ENCODE measurements at places on chromosomes 4 and X.
A peak's percentile ranks its signal among the peaks of the same experiment; 100 is the strongest.

DNA sequence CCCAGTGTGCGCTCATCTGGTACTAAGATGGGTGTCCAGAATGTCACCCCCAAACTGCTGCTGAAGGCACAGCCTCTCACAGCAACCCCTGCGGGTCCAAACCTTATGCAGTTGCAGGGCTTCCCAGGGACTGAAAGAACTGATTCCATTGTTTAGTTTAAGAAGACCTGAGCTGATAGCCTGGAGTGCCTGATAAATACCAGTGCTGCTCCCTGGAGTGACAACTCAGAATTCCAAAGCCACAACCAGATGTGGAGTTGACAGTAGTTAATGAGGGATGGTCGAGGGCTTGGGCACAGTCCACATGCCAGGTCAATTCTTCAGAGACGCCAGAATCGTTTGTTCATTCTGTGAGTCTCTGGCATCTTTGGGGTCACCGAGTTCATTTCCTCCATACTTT, 71.2 kb downstream of the LNX1 start:
- no peak for DNase-seq

DNA sequence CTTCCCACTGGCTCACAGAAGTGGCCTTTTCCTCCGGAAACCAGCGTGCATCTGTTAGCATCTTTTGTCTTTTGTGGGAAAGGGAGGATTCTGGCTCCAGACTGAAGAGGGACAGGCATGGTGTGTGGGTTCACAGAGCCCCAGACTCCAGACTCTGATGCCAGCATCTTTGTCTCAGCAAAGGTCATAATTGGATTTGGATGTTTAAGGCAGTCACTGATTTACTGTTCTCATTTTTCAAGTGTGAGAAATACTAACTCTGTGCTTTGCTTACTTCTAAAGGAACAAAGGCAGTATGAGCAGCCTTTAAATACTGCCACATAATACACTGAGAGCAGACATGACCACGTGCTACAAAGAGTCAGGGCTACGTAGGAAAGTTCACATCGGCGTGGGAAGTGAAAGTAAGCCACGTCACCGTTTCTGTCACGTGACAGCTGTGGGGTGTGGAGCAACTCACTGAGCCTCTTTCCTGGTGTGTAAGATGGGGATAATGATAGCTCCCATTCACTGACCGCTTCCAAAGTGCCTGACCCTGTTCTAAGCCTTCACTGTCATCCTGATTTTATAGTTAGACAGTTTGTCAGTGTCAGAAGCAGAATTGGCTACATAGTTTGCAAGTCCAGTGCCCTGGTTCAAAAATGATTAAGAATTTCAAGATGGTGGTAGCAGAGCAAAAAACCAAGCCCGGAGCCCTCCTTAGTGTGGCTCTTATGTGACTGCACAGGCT, 24.8 kb upstream of the TMSB4X start:
- DNase-seq = peak; percentile 55

DNA sequence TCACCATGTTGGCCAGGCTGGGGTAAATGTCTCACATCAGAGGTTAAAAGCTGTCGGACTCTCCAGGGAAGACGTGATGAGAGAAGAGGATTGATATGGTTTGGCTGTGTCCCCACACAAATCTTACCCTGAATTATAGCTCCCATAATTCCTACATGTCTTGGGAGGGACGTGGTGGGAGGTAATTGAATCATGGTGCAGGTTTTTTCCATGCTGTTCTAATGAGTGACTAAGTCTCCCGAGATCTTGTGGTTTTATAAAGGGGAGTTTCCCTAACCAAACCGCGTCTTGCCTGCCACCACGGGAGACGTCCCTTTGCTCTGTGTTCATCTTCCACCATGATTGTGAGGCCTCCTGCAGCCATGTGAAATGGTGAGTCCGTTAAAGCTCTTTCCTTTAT, 64.4 kb downstream of the ASMT start:
- no peak for DNase-seq

DNA sequence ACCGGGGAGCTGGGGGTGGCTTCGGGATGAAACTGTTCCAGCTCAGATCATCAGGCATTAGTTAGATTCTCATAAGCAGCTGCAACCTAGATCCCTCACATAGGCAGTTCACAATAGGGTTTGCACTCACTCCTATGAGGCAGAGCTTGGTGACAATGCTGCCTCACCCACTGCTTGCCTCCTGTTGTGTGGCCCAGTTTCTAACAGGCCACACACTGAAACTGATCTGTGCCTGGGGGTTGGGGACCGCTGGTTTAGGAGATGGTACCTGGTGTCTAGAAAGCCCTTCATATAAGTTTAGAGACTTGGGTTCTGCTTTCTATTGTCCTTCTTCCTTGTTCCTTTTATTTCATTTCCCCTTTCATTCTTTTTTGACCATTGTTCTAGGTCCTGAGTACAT, 234.2 kb downstream of the FRAS1 start:
- DNase-seq = no peak

DNA sequence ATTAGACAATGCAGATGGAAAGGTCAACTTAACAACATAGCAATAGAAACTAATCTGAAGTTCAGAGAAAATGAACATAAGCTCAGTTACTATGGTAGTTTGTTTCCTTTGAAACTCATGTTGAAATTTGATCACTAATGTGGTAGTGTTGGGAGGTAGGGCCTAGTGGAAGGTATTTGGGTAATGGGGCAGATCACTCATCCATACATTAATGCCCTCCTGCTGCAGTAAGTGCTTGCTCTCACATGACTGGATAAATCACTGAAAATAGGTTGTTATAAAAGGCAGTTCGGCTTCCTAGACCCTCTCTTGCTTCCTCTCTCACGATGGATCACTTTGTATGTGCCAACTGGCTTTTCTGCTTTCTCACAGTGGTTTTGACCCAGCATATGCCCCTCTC, 567.4 kb upstream of the GALNT7 start:
- DNase-seq = no peak

DNA sequence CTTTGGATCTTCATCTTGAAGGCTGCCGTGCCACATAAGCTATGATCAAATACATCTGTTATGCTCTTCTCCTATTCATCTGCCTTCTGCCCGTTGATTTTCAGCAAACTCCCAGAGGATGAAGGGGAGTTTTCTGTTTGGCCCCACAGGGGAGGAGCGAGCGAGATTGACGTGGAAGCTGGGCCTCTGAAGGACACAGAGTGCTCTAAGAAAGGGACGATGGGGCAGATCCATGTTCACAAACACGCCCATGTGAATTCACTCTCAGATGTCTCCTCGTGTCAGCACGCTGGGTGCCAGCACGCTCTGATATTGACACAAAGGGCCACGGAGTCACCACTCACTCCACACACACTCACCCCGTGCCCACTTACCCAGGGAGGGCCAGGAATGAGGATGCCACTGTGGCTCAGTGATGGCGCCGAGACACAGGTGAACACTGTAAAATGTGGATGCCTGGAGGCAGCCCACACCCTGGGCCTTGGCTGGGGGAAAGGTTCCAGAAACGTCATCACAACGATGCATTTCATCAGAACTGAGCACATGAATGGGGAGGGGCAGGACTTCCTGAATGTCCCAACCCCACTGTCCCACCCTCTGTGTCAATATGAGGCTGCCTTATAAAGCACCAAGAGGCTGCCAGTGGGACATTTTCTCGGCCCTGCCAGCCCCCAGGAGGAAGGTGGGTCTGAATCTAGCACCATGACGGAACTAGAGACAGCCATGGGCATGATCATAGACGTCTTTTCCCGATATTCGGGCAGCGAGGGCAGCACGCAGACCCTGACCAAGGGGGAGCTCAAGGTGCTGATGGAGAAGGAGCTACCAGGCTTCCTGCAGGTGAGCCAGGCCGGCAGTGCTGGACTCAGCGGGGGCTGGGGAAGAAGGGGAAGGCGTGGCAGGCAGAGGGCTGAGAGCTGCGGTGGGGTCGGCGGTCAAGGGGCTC, at the start of gene S100P:
Gene S100P (plus strand): TSS at position 648 of the 946 bp plus-strand sequence. CDS start 55 bp downstream, at position 703.
- no peak for DNase-seq

DNA sequence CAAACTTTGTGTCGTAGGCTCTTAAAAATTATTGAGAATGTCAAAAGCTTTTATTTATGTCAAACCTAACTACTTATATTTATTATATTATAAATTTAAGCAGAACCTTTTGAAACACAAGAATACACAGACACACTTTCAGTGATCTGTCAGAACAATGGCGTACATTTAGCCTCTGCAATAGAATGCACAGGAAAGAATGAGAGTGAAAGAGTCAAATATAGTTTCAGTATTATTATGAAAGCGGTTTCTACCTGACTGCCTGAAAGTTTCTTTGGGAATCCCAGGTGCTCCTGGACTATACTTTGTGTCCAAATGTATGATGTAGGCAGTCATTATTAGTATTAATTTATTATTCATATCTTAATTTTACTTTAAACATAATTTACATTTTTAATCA, 872.0 kb upstream of the AGA start:
- DNase-seq = no peak

GRCh38 chr4:138114434-138114833, 127.7 kb downstream of the SLC7A11 start:
- DNase-seq = no peak

GRCh38 chr4:105605493-105605892, 53.1 kb downstream of the ARHGEF38 start:
- no peak for DNase-seq

- no peak for DNase-seq
Observed at GRCh38 chrX:48165241-48165640, 31.4 kb downstream of the SSX5 start.

DNA sequence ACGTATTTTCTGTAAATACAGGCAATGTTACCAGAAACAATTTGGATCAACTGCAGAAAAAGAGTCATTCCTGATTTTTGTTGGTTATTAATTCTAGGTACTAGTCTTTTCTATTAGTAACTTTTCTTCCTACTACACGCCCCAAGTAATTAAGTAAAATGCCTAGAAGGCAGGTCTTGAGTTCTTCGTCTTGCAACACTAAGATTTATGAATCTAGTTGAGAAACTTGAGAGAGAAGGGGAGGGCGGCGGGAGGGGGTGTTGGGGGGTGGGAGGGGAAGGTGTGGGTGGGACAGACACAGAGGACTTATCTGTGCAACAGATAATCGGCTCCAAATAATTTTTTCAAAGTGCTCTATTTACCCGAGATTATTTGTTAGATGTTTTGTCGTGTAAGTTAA, 3.0 kb downstream of the RAP2C start:
- no peak for DNase-seq

- DNase-seq = no peak
Observed at GRCh38 chrX:105120463-105120862, 100.0 kb downstream of the TEX13A start.

- DNase-seq = no peak
Observed at GRCh38 chrX:15988661-15989603, 134.3 kb upstream of the AP1S2 start.

DNA sequence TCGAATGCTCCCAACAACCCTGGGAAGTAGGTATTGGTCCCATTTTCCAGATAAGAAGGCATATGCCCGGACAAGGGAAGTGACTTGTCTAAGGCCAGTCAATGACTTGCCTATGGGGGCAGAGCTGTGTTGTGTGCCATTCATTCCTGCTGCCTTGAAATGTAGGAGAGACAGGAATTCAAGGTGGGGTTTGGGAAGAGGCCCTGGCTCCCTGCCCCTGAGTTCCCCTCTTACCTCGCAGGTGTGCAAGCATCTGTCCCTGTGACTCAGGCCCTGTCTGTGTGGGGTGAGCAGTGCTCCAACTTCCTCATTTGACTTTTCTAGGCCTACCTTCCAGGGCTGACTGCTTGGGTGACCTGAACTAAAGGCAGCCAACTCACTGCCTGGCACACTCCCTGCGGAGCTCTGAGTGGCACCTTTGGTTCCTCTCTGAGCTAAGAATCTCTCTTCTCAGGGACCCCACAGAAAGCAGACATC, 5.1 kb downstream of the EFNB1 start:
- no peak for DNase-seq

GRCh38 chr4:8296491-8296890, 26.9 kb downstream of the HTRA3 start:
- DNase-seq = no peak

- no peak for DNase-seq
Observed at GRCh38 chr4:5717449-5718158, 6.6 kb downstream of the EVC start.

GRCh38 chr4:124883632-124884031, 171.1 kb upstream of the ANKRD50 start:
- no peak for DNase-seq

DNA sequence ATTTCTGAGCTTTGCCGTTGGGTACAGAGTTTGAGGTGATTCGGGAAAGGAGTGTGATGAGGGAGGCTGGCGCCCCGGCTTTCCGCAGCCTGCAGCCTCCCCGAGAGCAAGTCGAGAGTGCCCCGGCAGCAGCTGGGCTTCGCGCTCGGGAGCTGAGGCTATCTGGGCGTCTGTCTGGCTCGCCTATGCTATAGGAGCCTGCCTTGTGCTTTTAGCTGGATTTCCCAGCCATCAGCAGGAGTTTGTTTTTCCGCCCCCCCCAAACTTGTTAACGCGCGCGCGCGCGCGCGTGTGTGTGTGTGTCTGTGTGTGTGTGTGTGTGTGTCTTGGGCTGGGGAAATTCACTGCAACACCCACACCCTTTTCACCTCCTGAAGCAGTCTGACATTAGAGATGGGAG, 765 bp upstream of the DGKK start:
- DNase-seq = no peak

DNA sequence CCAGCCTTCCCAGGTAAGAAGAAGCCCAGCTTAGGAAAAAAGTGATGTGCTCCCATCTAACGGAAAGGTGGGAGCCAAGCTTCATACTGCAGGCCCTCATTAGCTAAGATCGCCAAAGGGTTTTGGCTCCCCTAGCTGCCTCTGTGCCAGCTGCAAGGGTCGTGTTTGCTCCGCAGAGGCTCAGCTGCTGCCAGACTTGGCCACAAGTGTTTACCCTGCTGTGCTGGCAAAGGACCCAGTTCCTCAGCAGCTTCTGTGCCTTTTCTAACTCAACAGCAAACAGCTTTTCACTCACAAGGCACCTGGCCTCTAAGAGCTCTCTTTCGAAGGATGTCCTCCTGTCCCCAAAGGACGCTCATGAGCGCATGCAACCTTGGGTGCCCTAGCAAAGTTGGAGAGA, 12.2 kb upstream of the VMA21 start:
- DNase-seq = no peak

- no peak for DNase-seq
Observed at GRCh38 chr4:44646151-44646550, 5.3 kb downstream of the YIPF7 start.

DNA sequence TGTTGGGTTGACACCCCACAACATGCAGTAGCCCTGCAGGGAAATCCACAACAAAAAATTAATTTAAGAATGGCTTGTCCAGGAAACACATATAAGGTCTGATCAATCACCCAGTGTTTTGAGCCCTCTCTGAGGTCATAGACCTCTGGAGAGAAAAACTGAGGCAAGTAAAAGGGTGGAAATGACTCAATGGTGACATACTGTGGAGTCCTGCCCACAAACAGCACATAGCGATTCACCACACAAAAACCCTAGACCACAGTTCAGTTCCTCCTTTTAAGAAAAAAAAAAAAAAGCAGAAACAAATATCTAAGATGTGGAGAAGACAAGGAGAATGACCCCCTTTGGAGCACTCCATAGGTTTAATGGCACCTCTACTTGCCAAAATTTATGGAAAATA, 2691.0 kb downstream of the PCDH7 start:
- DNase-seq = no peak

DNA sequence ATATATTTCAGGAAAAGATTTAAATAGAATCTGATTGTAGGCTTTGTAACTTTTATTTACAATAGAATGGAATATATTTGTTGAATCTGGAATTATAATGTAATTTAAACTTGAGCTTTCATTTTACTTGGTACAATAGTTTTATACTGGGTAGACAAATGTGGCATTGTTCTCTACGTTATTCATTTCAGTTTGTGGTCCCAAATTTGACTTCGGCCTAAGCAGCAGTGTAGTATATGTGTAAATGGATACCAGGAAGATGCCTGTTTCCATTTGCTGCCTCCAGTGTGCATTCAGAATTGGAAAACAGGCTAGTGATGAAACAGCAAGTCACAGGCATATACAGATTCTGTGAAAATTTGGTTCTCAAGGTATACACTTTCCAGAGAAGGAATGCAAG, 77.8 kb downstream of the CLDN22 start:
- no peak for DNase-seq

All from stimulated activated CD8-positive, alpha-beta memory T cell treated with anti-CD3 and anti-CD28 coated beads, Interleukin-7, amount 100 ng/mL, for 1 hour (primary cell).